ENCODE measurements at places on chromosomes 7 and 10.

DNA sequence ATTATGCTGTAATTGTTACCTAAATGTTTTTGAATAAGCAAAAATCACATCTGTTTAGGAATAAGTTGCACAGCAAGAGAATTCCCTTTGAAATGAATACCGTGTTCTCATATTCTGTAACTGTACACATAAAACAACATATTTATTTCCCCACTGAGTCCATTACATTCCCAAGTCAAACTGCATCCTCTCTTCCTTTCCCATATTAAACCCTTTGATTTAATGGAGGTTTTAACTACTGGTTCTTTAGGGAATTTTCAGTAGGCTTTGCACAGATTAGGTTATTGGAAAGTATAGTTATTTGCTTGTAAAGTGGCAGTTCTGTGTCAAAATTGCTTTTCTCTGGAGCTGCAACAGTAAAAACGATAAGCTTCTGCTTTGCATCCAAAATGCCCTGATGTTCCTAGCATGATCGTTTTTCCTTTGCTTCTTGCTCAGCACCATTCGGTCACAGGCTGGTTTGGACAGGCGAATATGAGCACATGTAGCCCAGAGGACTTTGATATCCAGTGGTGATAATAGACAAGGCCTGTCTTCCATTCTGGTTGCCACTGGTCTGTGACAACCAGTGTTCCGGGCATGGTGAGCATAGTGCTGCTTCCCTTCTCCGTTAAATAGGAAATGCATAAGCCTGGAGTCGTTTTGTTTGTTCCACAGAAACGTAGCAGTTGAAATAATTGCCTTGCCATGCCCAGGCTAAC is 696.1 kb downstream of the AUTS2 start:
- no peak for DNase-seq

DNA sequence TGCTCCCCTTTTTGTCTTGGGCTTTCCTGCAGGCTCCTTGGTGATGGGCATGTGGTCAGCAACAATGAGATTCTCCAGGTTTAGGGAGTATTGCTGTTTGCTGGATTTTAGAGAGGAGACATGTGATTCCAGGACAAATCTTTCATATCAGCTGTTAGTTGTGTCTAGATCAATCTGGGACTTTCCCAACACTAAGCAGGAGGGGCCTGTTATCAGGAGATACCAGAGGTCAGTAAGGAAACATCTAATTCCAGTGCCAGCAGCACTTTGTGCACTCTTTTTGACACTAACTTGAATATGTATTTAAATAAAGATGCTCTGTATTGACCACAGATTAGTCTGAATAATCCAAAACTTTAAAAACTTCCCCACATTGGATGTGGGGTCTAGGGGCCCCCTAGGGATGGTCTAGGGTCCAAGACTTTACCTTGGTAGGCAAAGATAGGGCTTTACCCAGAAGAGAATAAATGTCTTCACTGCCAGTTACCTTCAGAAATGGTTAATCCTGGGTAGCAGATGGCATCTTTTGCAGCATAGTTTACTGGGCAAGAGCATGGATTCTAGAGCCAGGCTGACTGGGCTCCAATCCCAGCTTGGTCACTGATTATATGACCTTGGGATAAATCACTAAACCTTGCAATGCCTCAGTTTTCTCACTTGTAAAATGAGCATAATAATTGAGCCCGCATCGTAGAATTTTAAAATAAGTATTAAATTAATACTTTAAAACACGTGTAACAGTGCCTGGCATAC is 6.4 kb upstream of the FIGNL1 start:
- no peak for DNase-seq

DNA sequence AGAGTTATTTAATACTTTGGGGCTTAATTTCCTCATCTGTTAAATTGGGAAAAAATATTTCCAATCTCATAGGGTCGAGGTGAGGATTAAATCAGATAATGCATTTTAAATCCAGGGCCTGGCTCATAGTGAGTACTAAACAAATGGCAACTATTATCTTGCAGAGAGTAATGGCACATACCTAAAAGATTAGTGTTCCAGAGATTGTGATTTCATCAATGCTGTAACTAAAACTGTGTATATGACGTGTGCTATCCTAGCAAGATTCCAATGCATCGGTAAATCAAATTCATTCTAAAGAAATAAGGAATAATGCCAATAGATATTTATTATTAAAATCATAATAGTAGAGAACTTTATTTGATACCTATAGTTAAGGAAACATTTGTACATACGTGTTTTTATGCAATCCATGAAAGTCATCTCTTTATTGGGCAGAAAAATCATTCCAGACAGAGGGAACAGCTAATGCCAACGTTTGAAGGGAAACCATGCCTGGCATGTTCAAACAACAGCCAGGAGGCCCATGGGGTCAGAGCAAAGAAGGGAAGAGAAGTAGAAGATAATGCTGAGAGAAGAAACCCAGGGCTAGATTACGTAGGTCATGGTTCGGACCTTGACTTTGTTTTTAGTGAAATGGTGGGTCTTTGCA is 174.8 kb upstream of the AGR3 start:
- peak; percentile 41 for DNase-seq

GRCh38 chr7:92778972-92779371 is 57.4 kb downstream of the CDK6 start:
- peak; percentile 97 for DNase-seq

GRCh38 chr7:33876596-33877274 is 28.6 kb upstream of the BMPER start:
- DNase-seq: peak; percentile 36

DNA sequence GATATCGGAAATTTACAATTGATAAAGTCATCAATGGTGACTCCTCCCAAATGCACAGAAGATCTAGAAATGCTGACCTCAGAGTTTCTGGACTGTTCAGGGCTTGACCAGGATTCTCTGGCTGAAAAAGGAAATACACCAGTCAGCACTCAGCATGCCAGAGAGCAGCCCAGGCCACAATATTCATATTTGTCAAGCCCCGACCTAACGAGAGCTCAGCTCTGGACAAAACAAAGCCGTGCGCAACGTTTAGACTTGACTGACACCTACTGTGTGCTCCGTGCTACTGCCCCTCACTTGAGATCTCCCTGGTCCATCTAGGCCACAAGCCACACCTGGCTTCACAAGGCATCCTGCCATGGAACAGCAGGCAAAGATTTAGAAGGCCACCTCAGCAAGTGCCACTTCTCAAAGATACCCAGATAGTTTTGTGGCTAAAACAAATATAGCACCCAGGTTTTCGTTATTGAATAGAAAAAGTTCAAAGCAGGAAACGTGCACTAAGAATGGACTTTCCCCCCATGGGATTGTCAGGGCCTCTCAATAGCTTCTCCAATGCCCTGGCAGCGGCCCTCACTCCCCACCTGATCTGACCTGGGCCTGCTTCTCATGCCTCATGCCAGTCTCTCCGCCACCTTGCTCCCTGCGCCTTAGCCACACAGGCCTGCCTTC is 218.3 kb downstream of the FAM107B start:
- DNase-seq: peak; percentile 73

DNA sequence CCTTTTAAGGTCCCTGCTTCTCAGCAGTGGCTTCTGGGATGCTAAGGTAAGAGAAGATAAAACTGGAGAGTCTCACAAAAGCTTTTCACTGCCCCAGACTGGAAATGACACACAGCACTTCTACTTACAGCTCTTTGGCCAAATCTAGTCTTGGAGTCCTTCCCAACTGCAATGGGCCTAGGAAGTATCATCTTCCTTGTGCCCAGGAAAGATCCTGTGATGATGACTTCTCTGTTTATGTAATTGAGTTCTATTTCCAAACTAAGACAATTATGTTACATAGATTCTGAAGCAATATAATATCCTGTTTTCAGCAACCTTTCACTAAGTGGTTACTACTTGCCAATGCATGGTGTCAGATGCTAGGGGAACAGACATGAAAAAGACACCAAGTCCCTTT is 234.1 kb downstream of the PTEN start:
- no peak for DNase-seq

- no peak for DNase-seq
Observed at GRCh38 chr7:83837683-83838082, 188.7 kb upstream of the SEMA3E start.

GRCh38 chr10:95276367-95277200 is 14.2 kb downstream of the PDLIM1 start:
- peak; percentile 62 for DNase-seq

- DNase-seq: no peak
Observed at GRCh38 chr7:105788356-105788755, 88.0 kb downstream of the ATXN7L1 start.

DNA sequence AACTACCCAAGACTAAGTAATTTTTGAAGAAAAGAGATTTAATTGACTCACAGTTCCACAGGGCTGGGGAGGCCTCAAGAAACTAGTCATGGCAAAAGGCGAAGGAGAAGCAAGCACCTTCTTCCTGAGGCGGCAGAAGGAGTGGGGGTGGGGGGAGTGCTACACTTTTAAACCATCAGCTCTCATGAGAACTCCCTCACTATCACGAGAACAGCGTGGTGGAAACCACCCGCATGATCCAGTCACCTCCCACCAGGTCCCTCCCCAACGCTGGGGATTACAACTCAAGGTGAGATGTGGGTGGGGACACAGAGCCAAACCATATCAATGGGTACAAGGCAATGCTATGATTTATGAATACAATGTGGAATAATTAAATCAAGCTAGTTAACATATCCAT is 241.9 kb downstream of the PTPRN2 start:
- no peak for DNase-seq

GRCh38 chr7:143068446-143068845 is 16.3 kb downstream of the OR6V1 start:
- peak; percentile 14 for DNase-seq

DNA sequence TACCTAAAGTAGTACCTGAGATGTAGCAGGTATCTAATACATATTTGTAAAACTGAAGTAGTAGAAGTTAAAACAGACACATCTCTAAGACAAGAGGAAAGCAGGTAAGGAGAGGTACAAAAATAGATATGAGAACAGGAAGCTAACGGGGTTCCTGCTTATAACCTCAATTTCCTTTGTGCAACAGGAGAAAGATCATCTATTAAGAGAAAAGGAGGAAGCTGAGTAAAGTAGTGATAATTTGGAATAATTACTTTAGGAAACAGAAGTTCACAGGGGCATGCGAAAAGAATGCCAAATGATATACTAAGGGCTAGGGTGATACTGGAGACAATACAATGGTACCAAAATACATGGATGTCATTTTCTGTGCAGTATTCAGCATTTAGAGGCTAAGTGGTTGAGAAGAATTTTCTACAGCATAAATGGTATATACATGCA is 108.7 kb downstream of the NRBF2 start:
- DNase-seq: no peak

DNA sequence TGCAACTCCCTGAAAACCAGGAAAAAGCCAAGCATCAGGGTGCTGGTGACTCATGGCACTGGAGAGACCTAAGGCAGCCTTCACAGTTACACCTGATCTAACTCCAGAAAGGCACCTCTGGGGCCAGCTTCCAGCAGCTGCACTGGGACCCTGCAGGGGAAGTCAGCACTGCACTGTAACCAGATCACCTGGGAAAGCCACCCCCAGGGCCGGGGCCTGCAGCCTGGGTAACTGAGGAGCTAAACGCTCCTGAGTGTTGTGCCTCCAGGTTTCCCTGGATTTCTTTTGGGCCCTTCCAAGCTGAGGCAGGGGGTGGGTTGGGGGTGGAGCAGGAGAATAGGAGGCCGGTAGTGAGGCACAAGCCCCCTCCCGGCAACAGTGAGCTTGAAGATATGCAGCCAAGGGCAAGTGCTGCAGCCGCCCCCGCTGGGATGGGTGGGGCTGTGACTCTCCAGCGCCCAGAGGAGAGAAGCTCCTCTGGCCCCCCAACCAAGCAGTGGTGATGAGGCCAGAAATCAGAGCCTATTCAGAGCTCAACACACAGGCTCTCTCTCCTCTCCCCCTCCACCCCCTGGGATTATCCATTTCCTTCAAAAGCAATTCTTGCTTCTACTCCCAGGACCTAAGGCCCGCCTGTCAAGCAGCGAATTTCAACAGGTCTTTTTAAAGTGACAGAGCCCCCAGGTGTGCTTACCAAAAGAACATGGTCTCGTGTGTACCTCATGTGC is 2.6 kb downstream of the CXCL12 start:
- no peak for DNase-seq

GRCh38 chr7:155580367-155580766 is 34.0 kb upstream of the CNPY1 start:
- DNase-seq: no peak

DNA sequence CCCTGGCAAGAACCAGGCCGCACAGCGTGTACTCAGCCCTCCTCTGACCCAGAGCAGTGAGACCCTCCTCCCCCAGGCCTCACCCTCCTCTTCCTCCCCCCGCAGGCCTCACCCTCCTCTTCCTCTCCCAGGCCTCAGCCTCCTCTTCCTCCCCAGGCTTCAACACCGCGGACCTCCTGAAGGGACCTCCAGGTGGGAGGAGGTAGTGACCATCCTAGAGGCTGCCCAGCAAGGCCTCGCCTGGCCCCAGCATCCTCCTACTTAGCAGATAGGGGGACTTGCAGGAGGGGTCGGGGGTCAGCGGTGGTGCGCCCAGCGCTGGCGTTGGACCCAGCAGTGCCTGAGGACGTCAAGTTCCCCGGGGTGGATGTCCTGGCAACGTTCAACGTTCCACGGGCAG is 270.8 kb downstream of the ELFN1 start:
- DNase-seq: no peak

- peak; percentile 67 for DNase-seq
Observed at GRCh38 chr7:155729847-155730246, 82.4 kb downstream of the SHH start.

DNA sequence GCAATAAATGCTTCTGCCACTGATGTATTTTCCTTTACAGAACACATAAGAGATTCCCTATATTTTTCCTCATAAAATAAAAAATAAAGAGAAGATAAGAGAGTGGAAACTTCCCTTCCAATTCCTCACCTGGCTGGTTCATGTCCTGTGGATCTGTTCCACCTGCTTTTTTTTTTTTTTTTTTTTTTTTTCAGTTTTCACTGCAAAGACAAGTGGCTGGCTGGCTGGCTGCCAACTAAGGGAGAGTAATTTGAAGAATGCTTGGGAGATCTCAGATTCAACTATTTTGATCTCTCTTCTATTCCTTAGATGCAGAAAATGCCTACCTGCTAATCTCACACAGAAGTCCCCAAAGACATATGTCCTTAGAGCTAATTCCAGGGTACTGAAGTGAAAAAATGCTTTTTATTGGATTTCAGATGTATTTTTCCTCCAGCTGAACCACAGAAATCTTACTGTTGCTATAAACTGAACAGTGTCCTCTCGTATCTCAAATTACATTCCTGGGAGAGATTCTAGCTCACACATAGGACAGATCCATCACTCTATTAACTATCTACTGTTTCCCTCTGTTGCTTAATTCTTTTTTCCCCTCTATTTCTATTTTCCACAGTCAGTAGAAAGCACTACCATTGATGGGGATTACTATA is 120.8 kb downstream of the NRCAM start:
- DNase-seq: peak; percentile 44

Measured in choroid plexus epithelial cell (primary cell).